Right atrium auricular region (tissue), 2 donors: ENCODE measurements at places on chromosomes 11 and 22.

- DNase-seq: peak; percentile 16
Measured at GRCh38 chr11:16960250-16960649, 54.0 kb downstream of the PLEKHA7 start.

DNA sequence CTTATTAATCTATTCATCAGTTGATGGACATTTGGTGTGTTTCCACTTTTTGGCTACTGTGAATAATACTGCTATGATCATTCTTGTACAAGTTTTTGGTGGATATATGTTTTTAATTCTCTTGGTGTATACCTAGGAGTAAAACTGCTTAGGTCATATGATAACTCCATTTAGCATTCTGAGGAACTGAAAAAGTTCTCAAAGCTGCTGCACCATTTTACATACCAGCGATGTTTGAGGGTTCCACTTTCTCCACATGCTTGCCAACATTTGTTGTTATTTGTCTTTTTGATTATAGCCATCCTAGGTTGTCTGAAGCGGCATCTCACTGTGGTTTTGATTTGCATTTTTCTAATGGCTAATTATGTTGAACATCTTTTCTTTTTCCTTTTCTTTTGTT is 4.1 kb upstream of the ACER3 start:
- DNase-seq: no peak

GRCh38 chr11:61092280-61092766 is 10.0 kb upstream of the CD5 start:
- no peak for DNase-seq

DNA sequence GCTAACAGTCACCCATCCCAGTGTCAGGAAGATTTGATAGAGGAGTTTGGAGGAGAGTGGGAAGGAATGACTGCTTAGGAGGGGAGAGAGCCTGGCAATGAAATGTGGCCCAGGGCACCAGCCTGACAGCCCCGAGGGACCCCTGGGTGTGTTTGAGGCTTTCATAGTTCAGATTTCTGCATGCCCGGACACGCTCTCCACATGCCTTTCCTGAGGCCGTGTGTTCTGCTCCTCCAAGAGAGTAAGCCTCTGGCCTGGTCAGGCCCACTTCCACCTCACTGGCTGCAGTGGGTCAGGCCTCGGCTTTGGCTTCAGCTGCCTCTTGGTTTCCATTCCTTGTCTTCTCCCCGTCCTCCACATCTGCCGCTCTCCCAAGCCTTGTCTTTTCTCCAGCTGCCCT is 78.4 kb downstream of the C22orf31 start:
- no peak for DNase-seq

DNA sequence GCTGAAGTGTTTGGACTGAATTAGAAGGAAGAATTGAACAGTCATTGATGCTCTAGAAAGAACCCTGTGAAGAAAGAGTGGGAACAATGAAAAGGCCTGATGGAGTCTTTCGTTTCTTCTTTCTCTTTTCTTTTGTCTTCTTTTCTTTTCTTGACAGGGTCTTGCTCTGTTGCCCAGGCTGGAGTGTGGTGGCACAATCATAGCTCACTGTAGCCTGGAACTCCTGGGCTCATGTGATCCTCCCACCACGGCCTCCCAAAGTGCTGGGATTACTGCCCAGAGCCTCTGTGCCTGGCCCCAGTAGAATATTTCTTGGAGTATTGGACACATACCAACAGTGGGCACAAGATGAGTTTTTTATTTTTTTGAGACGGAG is 1.1 kb downstream of the FEN1 start:
- DNase-seq: no peak

DNA sequence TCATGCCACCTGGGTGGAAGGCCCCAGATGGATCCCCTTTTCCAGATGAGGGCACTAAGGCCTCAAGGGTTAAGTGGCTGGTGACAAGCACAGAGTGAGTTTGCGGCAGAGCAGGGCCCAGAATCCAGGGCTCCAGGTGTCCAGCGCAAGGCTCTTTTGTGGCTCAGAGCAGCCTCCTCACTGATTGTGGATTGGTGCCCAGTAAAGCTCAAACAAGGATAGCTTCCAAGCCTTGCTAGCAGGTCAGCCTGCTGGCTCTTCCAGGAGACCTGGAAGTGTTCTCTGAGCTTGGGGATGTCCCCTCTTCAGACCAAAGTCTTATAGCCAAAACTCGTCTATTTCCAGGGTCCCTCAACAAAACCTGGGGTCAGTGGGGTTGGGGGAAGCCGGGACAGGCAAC is 167.6 kb upstream of the SYT13 start:
- no peak for DNase-seq

- DNase-seq: no peak
Measured at GRCh38 chr11:129426038-129426437, 50.4 kb downstream of the BARX2 start.

DNA sequence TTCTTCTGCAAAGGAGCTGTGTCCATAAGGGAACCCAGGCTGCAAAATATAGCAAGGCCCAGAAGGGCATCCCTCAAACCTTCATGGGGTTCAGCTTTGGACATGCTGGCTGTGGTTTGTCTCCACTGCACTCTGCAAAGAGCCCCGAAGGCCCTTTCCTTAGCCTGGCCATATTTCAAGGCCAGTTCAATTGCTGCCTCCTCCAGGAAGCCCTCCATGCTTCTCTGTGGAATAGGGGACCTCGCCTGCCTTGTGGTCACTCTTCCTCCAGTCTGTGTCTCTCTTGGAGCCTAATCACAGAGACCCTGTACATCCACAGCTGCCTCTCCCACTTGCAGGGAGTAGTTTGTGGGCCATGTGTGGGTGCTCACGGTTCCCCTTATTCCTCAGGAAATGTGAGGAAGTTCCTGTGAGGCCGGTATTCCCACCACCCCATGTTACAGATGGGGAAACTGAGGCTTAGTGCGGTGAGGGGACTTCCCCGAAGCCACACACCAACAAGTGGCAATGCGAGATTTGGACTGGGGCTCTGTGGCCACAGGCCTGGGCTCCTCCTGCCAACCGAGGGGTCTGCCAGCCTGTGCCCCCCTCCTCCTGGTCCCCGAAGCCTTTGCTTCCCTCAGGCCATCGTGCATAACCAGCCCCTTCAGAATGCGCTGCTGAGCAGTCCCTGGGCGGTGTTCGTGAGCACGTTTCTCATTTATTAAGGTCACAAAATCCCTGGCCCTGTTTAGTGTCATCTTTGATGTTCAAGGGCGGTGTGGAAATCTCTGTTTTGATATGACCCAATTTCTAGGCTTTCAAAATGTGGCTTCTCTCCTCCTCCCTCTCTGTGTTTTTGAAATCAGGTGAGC is 65.8 kb downstream of the PARVB start:
- no peak for DNase-seq

DNA sequence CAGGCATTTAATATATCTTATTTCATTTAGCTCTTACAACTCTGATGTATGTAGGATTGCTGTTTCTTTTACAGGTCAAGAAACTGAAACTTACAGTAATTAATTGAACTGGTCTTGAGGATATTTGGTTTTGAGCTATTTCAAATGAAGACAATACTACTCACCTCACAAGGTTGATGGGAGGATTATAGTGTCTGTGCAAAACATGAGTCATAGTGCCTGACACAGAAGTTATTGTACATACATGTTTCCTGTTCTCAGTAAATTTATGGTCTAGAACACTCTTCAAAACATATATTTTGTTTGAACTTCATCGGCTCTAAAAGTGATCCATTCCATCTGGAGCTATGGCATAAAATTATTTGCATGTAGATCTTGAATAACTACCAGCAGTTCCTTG is 61.9 kb downstream of the CECR2 start:
- DNase-seq: no peak

- no peak for DNase-seq
Measured at GRCh38 chr11:67060111-67060522, 3.5 kb downstream of the RHOD start.

GRCh38 chr11:95976550-95976949 is 52.6 kb upstream of the MTMR2 start:
- no peak for DNase-seq

DNA sequence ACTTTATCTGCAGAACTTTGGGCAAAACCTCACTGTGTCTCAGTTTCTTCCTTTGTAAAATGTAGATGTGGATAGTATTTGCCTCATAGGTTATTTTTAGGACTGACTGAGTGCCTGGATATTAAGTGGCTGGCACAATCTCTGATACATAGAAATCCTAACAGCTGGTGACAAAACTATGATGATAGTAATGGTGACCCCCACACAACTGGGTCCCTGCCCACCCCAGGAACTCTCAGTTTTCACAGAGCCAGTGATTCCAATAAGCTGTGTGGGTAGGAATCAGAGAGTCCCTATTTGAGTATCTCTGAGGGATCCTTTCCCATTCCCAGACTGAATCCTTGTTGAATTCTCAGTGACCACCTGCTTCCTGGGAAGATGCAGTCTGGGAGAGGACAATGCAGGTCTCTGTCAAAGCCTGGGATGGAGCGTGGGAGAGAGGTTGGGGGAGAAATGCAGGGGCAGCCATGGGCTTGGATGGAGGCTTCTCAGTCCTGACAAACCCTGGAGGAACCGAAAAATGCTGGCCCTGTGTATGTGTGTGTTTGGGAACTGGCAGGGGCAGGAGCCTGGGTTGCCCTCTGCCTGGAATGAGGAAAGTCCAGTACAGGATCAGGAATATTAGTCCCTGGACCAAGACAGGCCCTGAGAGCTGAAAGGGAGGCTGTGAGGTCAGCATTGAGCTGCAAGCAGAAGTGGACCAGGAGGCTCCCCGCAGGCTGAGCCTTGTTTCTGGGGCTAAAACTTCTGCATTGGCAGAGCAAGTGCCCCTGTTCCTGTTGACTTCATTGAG is 6.1 kb upstream of the P2RY6 start:
- DNase-seq: peak; percentile 55

DNA sequence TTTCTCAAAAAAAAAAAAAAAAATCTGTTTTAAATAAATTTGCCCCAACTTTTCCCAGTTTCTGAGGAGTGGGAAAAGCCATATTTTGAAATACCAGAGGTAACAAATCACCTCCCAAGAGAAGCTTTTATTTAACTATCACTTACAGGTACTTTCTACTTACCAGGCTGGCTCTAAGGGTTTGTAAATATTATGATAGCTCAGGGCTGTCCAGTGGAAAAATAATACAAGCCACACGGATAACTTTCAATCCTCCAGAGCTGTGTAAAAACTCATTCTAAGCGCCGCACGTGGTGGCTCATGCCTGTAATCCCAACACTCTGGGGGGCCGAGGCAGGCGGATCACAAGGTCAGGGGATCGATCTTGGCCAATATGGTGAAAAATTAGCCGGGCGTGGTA is 5.6 kb upstream of the SEC14L4 start:
- DNase-seq: no peak

DNA sequence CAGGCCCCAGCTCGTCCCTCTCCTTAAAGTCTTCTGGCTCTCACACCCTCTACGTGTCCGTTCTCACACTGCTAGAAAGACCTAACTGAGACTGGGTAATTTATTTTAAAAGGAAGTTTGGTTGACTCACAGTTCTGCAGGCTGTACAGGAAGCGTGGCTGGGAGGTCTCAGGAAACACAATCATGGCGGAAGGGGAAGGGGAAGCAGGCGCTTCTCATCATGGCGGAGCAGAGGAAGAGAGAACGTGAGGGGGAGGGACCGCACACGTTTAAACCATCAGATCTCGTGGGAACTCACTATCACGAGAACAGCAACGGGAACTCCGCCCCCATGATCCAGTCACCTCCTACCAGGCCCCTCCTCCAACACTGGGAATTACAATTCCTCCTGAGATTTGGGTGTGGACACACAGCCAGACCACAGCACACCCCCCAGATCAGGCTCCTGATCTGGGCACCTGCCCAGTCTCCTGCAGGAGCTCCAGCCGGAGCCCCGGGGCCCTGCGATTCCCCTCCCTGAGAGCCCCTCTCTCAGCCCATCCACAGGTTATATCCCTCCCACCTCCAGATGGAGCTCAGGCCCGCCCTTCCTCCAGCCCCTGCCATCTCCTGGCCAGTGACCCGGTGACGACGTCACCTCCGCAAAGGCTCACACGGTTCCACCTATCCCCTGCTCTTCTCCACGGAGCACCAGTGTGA is 170.2 kb downstream of the BRD1 start:
- DNase-seq: peak; percentile 71

DNA sequence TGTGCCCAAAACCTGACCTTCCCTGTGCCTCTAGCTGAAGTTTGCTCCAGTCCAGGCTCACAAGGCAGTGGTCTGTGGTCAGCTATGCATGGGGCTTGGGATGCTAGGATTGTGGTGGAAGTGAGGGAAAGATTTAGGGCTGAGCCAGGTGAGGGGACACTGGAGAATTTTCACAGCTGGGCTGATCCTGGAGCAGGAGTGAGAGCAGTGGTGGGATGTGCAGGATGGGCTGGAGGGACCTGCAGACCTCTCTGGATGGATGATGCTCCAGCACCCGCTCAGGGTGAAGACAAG is 23.9 kb upstream of the KDM2A start:
- no peak for DNase-seq

DNA sequence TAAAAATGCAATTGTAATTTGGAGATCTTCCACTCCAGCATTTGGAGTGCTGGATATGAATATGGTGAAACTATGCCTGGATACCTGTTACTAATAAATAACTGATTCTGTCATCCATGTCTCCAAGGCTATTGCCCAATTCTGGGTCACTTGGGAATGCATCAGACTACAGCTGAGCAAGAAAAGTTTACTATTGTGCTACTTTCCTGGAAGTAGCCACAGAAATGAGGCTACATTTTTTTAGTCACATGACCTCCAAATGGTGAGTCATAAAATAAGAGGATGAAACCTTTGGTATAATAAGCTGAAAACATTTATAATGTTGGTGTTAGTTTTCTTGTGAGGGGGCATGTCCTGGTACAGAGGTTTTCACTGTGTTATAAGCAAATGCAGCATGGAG is 44.4 kb downstream of the DCDC1 start:
- no peak for DNase-seq
